ENCODE measurements at places on chromosomes 7 and 10.

- no peak for DNase-seq
These were observed 63.4 kb downstream of the HPSE2 start for GRCh38 chr10:99172128-99172738.

GRCh38 chr7:28988091-28988490 lies 30.0 kb upstream of the TRIL start:
- DNase-seq: no peak

DNA sequence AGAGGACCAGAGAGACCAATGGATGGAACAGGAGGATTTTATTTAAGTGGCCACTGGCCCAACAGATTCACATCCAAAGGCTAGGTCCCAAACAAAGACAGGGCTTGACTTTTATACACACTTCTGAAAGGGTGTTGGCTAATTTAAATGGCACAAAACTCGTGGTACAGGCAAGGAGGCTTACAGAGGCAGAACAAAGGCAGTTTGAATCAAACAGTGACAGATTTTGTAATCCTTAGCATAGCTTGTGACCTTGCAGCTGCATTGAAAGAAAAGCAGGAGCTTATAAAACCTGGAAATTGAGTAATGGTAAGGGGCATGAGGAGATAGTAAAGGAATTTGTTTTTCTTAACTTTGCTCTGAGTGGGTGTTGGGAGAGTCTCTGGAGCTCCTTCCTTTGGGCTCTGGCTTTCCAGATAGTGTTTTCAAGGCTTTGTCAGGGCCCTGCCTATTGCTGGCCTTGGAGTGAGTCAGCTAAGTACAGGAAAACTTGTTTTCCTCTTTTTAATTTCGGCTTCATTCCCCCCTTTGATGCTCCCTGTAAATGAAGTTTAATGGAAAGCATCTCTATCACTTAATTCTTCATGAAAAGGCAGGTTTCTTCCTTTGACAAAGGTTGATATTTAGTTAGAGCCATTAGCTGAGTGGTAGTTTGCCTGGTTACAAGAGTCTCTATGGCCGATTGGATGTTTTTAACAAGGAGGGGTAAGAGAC lies 96.9 kb downstream of the TRIM24 start:
- no peak for DNase-seq

DNA sequence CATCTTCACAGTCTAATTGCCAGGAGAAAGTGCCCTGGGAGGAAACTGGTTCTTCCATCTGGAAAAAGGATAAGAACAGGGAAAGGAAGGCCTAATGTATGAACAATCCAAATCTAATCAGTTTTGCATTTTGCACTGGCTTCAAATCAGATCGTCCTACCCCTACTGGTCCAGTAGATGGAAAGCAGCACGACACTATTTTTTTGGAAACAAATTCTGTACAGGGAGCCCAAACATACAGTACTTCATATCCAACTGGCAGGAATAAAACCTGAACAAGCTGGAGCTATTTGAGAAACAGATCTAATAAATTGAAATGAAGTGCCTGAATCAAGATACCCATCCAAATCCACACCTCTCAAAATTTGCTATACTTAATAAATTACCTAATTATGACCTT lies 36.5 kb downstream of the ETV1 start:
- no peak for DNase-seq

DNA sequence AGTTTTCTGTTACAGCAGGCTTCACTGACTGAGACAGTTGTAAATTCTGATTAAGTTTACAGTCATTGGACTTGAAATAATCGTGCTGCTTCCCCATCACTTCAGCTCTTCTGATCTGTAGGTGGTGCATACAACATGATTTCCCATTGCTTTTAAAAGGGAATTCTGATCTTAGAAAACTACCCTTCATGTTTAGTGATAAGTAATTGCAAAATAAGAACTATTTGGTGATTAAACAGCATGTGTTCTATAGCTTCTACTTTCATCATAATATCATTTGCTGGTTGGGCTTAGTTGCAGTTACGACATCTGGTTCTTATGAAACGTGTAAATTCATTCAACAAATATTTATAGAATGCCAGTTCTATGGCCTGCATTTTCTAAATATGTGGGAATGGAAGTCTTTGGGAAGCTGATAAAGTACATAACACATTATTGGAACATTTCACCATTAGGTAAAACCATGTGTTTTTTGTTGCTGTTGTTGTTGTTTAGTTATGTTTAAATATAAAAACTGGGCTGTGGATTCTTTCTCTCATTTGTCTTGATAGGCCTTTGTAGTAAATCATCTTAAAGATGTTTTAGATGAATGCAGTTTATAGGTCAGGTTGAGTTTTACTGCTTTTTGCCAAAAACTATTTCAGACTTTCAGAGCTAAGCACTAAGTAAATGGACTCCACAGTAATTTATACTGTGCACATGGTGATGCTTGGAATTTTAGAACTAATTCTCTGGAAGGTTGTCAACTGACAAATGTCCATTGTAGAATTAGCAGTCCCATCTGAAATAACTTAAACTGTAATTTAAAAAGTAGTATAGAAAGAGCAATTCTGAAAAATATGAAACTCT lies 13.1 kb downstream of the GNAI1 start:
- DNase-seq: no peak

GRCh38 chr10:18423058-18423637 lies 228.2 kb downstream of the NSUN6 start:
- no peak for DNase-seq

DNA sequence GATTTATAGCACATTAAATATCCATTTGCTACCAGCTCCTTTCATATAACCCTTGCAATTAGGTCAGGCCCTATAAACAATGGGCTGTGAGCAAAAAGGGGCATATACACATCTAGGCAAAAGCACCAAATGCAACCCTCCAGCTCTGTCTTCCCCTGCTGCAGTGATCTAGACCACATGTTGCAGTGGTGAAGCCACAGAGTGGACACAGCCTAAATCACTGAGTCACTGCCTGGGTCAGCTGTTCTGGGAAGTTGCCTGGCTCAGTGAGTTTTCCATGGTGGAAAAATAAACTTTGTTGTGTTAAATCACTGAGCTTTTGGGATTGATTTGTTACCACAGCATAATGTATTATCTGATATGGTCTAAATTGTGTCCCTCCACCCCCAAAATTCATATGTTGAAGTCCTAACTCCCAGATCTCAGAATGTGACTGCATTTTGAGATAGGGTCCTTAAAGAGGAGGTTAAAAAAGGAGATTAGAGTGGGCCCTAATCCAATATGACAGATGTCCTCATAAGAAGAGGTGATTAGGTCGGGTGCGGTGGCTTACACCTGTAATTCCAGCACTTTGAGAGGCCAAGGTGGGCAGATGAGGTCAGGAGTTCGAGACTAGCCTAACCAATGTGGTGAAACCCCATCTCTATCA lies 70.4 kb downstream of the ZFAND4 start:
- DNase-seq: no peak

- no peak for DNase-seq
These were observed 27.3 kb downstream of the AGAP3 start for GRCh38 chr7:151113344-151114150.
